ENCODE measurements at places on chromosomes 12 and 14.

- DNase-seq: no peak
Measured at GRCh38 chr14:60309867-60310552, 61.0 kb downstream of the PPM1A start.

DNA sequence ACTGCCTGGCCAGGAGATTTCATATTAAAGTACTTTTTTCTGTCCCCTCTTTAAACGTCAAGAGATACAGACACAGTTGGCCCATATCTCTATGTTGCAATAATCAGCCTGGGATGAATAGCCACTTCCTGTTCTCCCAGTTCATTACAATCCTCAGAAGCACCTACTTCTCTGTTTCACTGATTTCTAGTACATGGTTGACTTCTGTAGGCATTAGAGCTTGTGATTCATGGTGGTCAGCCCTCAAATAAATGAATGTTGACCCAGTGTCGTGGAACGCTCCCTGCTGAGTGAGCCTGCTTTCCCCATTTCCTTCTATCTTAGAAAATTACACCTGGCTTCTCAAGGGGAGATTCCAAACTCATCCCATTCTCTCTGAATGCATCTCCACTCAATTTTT lies 416.7 kb downstream of the PDZRN4 start:
- DNase-seq: no peak

DNA sequence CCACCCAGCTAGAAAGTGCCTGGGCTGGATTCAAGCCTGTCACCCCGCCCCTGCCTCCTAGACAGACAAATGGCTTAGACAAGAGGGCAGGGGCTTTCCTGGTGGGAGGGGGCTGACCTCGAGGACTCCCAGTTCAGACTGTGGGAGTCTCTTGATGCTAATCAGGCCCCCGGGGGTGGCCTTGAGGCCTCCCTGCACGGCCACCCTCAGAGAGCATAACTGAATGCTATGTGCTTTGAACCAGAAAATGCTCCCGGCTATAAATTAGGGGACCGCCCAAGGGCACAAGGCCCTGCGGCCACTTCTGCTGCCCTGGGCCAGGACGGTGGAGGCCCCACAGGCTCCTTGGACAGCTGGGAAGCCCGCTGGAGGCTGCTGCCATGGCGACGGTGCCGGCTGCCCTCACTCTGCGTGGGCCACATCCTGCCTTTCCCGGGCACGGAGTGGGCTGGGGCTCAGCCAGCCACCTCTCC lies 111.0 kb upstream of the NCOR2 start:
- no peak for DNase-seq

DNA sequence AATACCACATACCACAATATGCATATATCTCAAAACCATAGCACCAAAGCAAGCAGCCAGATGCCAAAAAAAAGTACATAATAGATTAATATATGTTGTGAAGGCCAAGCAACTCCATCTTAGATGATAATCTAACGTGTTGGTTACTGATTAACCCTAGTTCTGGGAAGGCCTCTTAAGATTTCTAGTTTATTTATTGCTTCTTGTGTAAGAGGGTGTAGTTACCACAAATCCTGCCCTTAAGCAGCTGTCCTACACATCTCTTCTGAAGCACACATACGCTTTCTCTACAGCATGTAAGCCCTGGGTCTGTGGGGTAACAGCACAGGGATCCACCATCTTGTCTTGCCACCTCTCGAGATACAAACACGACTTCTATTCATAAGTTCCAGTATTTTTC lies 236.8 kb upstream of the AVPR1A start:
- DNase-seq: no peak

GRCh38 chr12:117646520-117646919 lies 285.1 kb upstream of the NOS1 start:
- DNase-seq: no peak

DNA sequence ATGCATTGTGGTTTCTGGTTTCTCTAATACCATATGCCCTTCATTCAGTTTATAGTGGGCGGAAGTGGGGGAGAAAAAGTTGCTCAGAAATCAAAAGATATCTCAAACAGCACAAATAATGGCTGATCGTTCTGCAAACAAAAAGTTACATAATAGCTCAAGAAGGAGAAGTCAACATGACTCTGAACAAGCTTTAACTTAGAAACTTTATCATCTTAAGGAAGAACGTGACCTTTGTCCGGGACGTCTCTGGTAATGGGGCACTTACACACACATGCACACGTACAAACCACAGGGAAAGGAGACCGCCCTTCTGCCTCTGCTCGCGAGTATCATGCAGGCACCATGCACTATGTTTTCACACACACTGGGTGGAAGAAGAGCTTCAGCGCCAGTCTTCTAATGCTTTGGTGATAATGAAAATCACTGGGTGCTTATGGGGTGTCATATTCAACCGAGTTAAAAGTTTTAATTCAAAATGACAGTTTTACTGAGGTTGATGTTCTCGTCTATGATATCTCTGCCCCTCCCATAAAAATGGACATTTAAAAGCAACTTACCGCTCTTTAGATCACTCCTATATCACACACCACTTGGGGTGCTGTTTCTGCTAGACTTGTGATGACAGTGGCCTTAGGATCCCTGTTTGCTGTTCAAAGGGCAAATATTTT lies 4.7 kb downstream of the FOS start:
- no peak for DNase-seq

DNA sequence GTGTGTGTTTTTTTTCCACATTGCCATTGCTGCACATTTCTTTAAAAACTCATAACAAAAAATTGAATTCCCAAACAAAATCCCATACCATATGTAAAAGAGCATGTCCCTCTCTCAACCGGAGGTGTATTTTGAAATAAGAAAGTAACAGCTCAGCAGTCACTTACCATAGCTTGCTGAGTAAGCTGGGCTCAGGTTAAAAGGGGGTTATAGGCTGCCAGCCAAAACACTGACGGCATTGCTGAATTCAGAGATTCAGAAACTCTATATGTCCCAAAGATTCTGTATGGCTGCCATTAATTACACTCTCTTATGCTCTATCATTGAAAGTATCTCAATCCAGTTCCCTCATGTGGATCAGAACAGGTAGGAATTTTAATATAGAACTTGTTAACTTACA lies 276.0 kb downstream of the FOXG1 start:
- no peak for DNase-seq
